NCI-H2029 treated with DMSO at 0.1 percent for 48 hours (cell line): ENCODE measurements at places on chromosomes 2 and 18.

GRCh38 chr2:60094450-60094929, 459.0 kb downstream of the BCL11A start:
- DNase-seq: peak; percentile 73

GRCh38 chr2:42725657-42726056, 38.3 kb downstream of the OXER1 start:
- DNase-seq: no peak

GRCh38 chr2:105708697-105709096, 36.0 kb upstream of the NCK2 start:
- DNase-seq: no peak

GRCh38 chr2:40144022-40144421, 307.9 kb downstream of the SLC8A1 start:
- no peak for DNase-seq

GRCh38 chr2:129744649-129745048, 234.8 kb upstream of the RAB6C start:
- DNase-seq: peak; percentile 25

- no peak for DNase-seq
These were observed 14.1 kb upstream of the HOXD1 start for GRCh38 chr2:176174382-176174823.

DNA sequence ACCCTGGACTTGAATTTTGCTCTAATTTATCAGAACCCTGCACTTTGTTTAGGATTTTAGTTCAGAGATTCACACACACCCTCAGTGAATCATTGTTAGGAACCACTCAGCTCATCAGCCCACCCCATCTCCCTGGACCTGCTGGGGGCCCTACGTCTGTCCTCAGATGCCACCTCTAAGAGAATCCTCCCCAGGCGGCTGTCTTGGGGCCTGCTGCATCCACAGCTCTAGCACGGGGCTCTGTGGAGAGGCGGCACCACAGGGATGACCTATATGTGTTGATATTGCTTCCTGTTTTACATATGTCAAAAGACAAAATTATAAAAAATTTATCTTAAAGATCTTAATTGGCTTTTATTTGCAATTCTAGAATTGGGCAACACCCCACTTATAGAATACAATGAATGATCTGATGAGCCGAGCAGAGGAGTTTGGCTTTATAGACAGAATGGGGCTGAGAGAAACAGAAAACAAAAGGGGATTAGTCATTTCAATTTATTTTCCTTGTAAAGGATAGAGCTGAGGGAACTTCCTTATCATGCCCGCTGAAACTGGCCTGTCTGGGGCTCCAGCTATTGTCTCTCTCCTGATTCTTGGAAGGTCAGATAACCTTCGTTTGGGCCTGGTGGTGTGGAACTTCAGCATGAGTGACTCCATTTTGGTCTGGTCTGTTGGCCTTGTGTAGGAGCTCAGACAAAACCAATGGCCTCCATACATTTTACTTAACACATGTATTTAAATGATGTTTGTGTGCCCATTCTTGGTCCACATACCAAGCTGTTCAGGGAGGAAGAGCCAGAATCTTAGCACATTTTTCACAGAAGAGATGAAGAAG, 1.4 kb downstream of the MYO7B start:
- DNase-seq: no peak

GRCh38 chr2:234497594-234498235, 834 bp upstream of the ARL4C start:
- DNase-seq: no peak

GRCh38 chr2:152421521-152422370, 86.8 kb downstream of the FMNL2 start:
- peak; percentile 18 for DNase-seq

DNA sequence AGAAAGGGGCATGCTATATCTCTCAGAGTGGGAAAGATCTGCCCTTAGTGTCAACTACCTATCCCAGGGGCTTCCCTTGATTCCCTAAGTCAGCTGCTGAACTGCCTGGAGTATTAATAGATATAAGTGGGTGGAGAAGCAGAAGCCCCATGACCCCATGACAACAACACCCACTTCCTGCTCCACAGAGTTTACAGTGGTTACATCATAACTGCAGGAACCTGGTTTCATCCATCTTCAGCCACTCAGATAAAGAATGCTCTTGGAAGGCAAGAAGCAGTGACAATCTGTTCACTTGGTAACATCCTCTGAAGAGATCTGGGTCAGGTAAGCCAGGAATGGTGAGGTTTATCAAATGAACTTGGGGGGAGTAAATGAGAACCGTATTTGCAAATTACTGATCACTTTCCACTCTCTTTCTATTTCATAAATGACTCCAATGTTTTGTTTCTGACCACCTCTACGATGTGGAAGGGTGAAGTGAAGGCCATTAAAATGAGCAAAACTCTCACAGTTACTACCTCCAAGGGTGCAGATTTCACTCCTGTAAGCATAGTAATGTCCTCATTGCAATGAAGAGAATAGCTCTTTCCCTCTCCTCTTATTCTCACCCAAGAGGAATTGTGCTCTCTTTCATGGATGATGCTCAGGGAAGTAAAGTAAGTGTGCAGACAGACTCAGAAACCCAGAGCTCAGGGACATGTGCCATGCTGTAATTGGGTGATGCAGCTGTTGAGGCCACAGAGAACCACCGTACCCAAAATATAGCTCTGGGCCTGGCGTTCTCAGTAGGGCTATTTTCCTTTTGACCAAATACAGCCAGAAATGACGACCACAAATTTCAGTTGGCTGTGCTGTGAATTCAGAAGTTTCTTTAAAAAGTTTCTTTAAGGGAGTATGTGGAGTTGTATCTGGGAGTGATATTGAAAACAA, 192.8 kb upstream of the APCDD1 start:
- no peak for DNase-seq

DNA sequence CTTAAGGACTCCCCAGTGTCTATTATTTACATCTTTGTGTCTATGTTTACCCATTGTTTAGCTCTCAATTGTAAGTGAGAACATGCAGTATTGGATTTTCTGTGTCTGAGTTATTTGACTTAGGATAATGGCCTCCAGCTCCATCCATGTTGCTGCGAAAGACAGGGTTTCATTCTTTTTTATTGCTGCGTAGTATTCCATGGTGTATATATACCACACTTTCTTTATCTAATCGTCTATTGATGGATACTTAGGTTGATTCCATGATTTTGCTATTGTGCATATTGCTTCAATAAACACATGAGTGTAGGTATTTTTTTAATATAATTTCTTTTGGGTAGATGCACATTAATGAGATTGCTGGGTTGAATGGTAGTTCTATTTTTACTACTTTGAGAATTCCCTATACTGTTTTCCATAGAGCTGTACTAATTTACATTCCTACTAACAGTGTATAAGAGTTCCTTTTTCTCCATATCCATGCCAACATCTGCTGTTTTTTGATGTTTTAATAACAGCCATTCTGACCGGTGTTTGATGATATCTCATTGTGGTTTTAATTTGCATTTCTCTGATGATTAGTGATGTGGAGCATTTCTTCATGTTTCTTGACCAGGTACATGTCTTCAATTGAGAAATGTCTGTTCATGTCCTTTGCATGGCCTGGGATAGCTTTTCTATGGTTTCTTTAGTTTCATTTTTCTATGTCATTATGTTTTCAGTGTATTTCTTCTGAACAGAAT, 21.8 kb downstream of the MTCL1 start:
- DNase-seq: no peak

DNA sequence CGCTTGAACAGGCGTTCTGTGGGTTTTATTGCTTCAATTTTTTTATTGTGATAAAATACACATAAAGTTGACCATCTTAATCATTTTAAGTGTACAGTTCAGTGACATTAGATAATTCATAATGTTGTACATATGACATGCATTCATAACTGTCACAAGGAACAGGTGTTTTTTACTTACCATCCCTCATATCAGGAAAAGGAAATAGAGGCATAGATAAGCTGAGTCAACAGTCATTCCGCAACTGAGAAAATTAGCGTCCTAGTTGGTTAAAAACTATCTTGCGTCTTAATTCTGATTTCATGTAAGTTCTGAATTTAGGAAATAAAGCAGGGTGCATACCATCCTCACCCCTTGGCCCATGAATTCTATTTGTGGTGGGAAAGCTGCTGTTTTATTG, 36.5 kb downstream of the PLB1 start:
- no peak for DNase-seq
